ENCODE measurements at places on chromosomes 3 and 15.
A peak's percentile ranks its signal among the peaks of the same experiment; 100 is the strongest.

GRCh38 chr15:77527164-77527778, 105.4 kb downstream of the LINGO1 start:
- DNase-seq = peak; percentile 6

DNA sequence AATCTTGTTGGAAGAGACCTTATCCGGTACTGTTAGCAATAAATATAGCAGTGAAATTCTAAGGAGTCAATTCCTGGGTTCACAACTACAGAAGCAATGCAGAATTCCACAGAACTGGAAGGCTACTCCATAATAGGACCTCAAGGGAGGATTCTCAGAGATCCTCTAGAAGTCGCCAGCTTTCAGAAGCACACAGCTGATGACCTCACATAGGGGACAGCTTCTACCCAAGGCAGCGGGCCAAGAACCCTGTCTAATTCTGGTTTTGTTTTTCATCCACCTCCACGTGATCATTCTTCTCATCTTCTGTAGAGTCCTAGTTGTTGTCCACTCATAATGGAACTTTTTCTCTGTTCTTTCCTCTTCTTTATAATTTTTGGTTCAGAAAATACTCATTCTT, 99.4 kb downstream of the ERC2 start:
- DNase-seq = no peak

DNA sequence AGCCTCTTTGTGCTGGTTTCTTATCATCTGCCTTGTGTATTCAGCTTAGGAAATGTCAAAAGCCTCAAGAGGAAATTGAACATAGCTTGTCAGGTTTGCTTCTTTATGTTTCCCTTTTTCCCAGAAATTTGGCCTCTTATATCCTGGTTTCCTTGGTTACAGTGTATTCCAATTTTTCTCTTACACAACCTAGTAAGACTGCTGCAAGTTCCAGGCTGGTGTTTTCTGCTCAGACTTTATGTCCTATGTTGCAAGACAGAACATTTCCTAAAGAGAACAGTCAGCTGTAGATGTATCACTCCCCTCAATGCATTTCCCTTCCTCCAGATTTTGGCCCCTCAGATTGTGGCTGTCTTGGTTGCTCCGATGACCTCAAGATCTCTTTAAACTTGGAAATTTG, 102.5 kb downstream of the SH3GL3 start:
- no peak for DNase-seq

- no peak for DNase-seq
These were observed 66.5 kb downstream of the ADAMTSL3 start for GRCh38 chr15:83720468-83720867.

DNA sequence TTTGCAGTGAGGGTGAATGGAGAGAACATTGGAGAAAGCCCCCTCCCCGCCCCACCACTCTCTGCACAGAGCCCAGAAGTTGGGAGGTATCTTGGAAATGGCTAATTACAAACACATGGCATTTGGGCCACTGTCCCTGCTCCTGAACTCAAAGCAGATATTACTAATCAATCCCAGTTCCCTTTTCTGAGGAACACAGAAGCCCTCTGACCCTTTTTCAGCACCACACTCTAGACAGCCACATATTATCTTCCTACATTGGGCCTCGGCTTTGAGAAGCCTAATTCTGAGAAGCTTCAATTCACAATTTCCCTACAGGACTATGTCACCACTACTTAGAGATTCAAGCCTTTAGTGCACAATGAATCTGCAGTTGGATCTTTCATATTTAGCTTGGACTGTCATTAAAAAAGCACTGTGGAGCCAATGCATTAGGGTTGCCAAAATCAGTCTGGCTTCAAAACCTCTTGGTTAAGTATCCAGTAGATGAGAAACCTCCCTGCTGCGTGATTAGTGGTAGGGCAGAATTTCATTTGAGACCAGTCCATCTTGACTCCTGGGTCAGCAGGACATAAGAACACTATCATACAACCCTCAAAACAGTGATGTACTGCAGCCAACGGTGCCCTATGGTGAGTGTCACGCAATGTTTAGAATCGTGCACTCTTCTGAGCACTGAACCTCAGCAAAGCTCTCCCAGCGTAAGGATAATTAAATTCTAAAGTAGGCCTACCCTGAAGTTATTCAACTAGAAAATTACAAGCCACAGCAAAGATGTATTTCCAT, 26.1 kb downstream of the MGLL start:
- DNase-seq = no peak

- DNase-seq = no peak
These were observed 32.2 kb downstream of the SLC41A3 start for GRCh38 chr3:126051741-126052140.

- DNase-seq = no peak
These were observed 12.4 kb upstream of the LTF start for GRCh38 chr3:46477145-46477544.

GRCh38 chr15:42490291-42490670, 660 bp downstream of the ZNF106 start:
- no peak for DNase-seq

GRCh38 chr15:100598655-100599054, 3.3 kb downstream of the LINS1 start:
- DNase-seq = no peak

DNA sequence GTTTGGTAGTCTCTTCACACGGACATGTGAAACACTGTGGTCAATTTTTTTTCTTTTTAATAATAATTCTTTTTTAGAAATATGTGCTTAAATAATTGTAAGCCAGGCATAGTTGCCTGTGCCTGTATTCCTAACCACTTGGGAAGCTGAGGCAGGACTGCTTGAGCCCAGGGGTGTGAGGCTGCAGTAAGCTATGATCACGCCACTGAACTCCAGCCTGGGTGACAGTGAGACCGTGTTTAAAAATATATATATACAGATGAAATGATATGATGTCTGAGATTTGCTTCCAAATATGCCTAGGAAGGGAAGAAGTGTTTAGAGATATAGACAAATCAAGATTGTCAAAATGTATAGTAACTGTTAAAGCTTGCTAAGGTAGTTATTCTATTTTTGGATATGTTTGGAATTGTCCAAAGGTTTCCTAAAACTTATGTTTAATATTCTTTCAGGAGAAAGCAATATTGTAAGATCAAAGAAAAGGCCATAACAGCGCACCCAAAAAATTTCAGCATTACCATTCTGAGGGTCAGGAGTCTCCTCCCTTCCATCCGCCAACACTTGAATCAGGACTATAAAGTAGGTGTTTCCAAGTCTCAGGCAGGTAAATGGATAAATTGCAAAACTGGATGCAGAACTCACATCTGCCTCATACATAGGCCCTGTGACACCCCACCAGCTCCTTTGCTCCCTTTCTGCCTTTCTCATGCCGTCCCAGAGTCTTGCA, 532 bp upstream of the SELENOT start:
- no peak for DNase-seq

- DNase-seq = no peak
These were observed 409.9 kb upstream of the ALCAM start for GRCh38 chr3:104956620-104957345.

DNA sequence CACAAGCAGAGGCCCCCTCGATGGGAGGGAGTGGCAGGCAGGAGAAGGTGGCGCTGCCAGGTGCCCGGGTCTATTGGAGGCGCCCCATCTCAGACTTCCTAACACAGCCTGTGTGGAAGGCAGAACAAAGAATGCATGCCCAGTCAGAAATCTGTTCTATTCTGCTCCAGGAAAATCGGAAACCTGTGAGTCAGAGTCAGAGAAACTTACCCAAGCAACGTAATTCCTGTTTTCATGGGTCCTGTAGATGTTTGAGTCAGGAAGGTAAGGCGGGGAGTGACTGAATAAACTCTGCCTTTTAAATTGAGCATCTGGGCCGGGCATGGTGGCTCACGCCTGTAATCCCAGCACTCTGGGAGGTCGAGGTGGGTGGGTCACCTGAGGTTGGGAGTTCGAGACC, 13.7 kb downstream of the MAP6D1 start:
- DNase-seq = peak; percentile 14

DNA sequence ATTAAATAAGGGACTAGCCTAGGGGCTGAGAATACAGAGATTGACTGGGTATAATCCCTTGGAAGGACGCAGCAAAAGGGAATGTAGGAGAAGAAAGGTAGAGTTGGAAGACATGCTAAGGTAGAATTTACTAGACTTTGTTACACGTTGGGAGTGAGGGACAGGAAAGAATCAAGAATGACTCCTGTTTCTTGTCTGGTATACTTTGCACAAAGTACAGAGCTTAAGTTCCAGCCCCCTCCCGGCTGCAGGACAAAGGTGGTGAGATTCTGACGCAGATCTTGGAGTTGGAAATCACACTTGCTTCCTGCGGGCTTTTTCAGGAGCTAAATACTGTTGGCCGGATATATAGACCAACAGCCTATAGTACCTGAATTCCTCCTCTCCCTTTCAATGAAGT, 895 bp downstream of the HYKK start:
- no peak for DNase-seq

DNA sequence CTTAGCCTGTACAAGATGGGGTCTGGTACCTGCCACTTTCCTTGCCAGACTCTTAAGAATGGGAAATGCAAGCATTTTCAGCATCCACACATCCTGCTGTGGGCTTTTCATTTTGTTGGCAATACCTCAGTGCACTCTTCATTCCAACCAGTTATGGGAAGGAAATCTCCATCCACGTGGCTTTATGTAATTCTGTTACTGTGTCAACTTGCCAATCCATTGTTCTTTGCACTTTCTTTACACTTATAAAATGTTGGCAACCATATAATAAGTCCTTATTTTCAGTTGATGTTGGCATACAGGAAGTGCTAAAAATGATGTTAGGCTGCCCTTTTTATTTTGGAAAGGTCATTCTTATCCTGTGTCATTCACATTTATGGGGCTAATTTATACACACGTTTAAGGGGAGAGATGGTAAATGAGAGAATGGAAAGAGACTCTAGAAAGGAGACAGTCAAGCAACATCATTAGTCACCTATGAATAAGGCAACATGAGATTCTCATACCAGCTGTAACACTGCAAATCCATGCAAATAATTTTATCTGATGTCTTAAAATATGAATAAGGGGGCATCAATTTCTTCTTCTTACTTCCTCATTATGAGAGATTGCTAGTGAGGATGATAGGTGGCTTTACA, 238.7 kb downstream of the CHST2 start:
- DNase-seq = no peak

DNA sequence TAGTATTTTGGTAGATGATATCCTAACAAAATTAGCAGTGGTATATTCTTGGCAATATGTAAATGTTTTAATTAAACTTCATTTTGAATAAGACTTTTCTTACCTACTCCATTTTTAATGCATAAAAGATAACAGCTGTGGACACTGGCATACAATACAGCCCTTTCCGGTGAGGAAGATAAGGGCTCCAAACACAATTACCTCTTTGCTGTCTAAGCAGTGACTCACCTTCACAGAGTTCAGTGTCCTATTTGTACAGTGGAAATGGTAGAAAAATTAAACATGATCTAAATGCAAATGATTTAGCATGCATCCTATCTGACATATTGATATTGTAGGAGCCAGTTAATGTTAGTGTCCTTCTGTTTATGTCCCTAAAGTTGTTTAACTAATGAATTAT, 969.4 kb downstream of the PLOD2 start:
- no peak for DNase-seq

- no peak for DNase-seq
These were observed 34.0 kb downstream of the ZDHHC23 start for GRCh38 chr3:113981803-113982202.

DNA sequence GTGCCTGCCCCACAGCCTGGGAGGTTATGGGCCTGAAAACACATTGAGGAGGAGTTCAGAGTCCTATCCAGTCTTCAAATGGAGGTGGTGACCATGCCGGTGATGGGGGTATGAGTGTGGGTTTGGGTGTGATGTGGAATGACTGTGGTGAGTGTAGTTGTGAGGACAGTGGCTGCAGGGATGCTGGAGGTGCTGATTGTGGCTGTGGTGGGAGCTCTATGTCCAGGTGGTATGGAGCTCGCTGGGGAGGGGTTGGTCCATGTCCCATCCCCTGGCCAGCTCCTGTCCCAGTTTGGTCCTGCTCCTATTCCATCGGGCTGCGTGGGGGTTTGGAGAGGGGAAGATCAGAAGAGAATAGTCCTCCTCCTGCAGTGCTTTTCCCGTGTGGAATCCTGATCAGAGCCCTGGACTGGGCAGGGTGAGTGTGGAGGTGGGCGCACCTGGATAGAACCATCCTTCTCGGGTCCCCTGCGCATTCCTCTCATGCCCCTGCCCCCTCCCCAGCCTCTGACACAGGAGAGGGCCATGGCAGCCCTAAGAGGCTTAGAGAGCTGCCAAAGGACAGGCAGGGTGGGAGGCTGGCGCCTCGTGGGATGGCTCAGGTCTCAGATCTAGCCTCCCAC, 23.0 kb upstream of the GOLGA6C start:
- peak; percentile 17 for DNase-seq

- DNase-seq = no peak
These were observed 1013.2 kb downstream of the VGLL3 start for GRCh38 chr3:85977615-85978338.

DNA sequence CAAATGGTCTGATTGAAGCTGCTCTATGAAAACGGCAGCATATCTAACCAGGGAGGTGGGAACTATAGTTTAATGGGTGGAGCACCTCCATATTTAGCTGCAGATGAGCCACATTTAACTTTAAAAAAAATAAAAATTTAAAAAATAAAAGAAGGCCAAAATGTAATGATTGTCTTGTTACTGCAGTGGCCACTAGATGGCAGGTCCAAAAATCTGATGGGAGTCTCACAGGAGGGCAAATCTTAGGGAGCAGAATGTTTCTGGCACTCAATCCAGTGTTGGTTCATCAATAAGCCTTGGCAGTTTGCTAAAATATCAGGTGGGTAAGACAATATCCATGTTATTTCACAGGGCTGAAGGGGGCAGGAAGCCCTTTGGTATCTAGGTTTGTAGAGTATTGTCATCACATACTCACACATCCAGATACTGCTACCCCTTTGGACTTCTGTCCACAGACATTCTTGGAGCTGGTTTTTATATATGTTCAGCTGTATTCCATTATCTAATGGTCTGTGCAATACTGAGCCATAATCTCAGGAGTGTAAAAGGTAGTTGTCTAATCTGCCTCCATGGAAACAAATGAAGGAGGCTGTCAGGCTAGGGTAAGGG, 233.3 kb downstream of the TIGIT start:
- no peak for DNase-seq

DNA sequence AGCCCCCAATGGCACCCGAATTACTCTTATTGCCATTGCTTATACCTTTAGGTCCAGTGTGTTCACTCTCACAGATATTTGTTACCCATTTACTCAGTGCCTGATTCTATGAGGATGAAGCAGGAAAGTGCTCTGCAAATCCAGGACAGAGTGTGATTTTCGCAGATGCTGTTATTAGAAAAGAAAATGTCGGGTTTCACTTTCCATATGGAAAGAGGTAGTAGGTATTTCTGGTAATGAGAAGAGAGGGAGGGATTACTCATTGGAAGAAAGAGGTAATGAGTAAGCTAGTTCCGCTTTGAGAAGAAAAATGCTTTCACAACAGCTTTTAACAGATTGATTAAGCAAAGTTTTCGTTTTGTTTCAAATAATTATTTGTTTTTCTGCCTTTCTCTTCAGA, 336.3 kb upstream of the CFAP20DC start:
- DNase-seq = no peak

GRCh38 chr3:52069855-52070254, 13.5 kb upstream of the DUSP7 start:
- no peak for DNase-seq
